ENCODE measurements at places on chromosomes 5 and 9.

- DNase-seq, result no peak
These were observed 9.0 kb downstream of the ZNF474 start for GRCh38 chr5:122138356-122138755.

DNA sequence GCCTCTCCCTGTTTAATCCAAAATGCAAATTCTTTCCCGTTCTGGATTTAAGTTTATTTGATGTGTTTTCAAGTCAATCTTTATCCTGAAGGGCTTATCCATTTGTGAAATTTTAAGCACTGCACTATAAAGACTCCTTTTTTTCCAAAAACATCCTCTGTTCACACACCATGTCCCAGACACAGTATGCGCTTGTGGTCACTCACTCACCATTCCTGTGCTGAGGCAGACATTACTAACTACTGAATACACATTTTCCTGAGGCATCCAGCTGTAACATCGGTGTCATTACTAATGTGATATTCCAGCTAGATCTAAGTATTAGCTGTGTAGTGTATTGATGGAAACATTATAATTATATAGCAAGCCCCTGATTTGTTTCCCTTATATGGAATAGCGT is 298.4 kb downstream of the KCTD16 start:
- no peak for DNase-seq

- no peak for DNase-seq
These were observed 157.2 kb upstream of the PHYKPL start for GRCh38 chr5:178389796-178390195.

- DNase-seq, result no peak
These were observed 396.5 kb downstream of the ANXA1 start for GRCh38 chr9:73548201-73548600.

GRCh38 chr9:95104980-95105379 is 212.5 kb downstream of the FANCC start:
- no peak for DNase-seq

- no peak for DNase-seq
These were observed 42.7 kb upstream of the CDC42SE2 start for GRCh38 chr5:131221008-131221703.

- DNase-seq, result no peak
These were observed 45.3 kb upstream of the DENND4C start for GRCh38 chr9:19185191-19185590.

DNA sequence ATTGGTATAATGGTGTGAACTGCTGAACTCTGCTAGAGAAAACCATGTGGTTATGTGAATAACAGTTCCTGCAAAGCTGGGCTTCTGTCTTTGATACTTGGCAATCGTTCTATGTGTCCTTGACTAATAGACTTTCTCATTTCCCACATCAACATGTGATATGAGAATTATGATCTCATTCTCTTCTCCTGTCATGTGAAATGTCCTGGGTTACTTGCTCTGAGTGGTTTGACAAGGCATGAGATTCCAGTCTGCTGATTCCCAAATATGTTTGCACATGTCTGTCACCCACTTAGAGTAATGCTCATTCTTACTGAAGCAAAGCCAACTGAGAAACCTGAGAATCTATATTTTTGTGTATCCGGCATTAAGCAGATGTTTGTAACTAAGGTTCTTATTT is 141.2 kb downstream of the PARP8 start:
- no peak for DNase-seq

- no peak for DNase-seq
These were observed 665 bp downstream of the DNAJC18 start for GRCh38 chr5:139438707-139439012.

GRCh38 chr5:98102936-98103335 is 670.5 kb upstream of the RGMB start:
- DNase-seq, result no peak

GRCh38 chr5:142904416-142904815 is 134.2 kb downstream of the ARHGAP26 start:
- no peak for DNase-seq

DNA sequence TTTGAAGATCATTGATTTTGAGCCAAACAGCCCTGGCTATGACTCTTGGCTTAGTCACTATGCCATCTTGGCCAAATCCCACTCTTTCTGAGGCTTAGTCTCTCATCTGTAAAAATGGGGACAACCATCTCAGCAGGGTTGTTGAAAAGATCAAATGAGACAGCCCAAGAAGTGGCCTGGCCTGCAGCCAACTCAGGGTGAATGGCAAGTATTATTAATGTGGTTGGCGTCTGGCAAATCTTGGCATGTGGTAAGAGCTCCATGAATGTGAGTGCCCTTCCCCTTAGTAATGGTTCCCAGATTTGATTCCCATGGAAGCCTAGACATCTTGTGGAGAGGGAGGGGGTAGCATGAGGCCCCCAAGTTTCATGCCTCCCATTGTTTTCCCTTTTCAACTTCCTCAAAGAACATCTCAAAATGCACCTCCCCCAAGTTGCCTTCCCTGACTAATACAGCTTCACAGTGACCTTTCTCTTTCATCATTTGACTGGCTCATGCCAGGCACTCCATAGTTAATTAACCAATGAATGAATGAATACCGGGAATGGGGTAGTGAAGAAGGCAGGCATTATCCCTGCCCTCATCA is 11.8 kb upstream of the TGFBI start:
- DNase-seq, result peak; percentile 83
